Fibroblast of lung (primary cell): ENCODE measurements at places on chromosomes 5 and 9.

GRCh38 chr9:137838576-137838975, 39.0 kb upstream of the CACNA1B start:
- no peak for DNase-seq

DNA sequence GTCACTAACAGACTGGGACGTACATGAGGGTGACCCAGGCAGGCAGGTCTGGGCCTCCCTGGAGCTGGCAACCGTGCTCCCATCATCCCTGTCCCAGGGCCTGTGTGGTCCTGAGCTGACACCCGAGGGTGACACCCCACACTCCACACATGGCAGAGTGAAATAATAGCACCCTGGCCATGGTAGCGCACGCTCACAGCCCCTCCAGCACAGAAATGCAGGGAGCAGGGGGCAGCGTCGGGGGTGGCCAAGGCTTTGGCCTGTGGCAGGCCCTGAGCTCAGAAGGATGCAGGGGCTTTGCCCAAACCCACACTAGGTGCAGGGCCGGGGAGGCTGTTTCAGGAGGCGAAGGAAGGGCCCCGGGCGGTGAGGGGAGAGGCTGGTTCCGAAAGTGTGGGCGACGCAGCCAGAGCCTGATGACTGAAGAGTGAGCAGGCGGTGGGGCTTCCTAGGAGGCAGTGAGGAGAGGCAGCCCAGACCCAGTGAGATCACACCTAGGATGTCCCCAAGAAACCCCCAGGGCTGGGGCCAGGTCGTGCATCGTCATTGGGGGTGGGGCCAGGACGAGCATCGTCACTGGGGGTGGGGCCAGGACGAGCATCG, 12.9 kb downstream of the OR2V2 start:
- DNase-seq: peak; percentile 59

GRCh38 chr9:106859957-106860720, 2.8 kb upstream of the ZNF462 start:
- peak; percentile 43 for DNase-seq

DNA sequence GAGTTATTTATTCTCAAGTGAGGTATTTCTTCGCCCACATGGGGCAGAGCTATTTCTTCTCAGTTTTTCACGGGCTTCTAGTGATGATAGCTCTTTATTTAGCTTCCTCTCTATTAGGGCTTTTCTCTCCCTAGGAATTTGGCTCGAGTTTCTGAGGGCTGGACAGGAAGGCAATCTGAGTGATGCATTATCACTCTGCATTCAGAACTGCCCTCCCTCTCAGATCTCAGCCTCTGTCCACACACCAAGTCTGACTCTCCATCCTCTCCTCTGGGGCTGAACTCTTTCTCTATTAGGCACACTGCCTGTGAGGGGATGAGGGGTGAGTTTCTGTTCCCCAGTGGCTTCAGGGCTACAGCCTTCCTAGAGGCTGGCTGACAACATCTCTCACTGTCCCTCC, 14.9 kb upstream of the SCAMP1 start:
- DNase-seq: peak; percentile 23

GRCh38 chr5:96481009-96481786, 48.1 kb upstream of the PCSK1 start:
- no peak for DNase-seq

GRCh38 chr5:179780362-179780761, 13.4 kb upstream of the LTC4S start:
- DNase-seq: peak; percentile 27

- peak; percentile 17 for DNase-seq
Measured at GRCh38 chr5:126972062-126972895, 58.1 kb downstream of the MARCHF3 start.

- no peak for DNase-seq
Measured at GRCh38 chr5:100647461-100648230, 112.5 kb downstream of the FAM174A start.

DNA sequence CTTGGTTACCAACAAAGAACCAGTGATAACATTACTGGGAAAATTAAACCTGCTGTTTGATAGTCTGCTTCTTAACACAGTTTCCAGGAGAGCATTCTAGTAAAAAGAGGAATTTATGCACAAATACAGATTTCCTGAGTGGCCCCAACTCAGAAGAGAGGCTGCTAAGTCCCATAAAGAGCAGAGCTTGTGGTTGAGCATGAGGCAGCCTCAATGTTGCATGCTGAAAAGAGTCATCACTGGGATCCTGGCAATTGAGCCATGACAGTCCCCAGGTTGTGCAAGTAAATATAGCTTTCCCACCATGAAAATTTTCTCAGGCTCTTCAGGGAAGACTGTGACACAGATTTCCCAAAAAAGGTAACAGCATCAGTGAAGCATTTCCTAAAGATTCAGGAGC, 47.5 kb upstream of the ADRB2 start:
- DNase-seq: no peak

DNA sequence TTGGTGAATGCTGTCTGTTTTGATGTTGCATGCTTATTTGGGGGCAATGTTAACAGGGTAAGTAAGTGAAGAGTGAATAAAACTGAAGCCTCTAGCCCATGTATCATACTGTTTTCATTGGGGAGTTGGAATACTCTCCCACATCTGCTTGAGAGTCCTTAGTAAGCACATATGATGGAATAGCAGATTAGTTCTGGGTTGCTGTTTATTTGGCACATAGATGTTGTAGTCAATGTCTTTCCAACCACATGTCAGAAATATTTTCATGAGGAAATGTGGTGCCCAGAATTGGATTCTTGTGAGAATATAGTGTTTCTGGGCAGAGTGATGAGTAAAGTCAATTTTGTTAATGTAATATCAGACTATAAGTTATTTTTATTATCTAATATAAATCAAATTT, 611.7 kb upstream of the FTMT start:
- no peak for DNase-seq

DNA sequence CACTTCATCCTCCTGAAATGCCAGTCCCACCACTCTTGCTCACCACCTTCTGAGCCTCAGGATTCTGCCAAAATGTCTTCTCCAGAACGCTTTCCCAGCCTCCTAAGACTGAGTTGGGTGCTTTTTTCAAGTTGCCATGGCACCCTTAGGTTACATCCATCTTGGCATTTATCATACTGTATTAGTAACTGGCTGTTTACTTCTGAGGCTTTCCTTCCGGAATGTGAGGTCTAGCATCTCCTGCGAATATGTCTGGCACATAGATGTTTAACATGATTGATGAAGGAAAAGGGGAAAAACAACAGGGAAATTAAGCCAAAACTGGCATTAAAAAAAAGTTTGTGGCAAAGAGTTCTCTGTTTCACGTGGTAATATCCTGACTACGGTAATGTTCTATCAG, 24.9 kb downstream of the RNF130 start:
- peak; percentile 72 for DNase-seq

GRCh38 chr9:20693068-20693467, 9.0 kb downstream of the FOCAD start:
- peak; percentile 15 for DNase-seq

DNA sequence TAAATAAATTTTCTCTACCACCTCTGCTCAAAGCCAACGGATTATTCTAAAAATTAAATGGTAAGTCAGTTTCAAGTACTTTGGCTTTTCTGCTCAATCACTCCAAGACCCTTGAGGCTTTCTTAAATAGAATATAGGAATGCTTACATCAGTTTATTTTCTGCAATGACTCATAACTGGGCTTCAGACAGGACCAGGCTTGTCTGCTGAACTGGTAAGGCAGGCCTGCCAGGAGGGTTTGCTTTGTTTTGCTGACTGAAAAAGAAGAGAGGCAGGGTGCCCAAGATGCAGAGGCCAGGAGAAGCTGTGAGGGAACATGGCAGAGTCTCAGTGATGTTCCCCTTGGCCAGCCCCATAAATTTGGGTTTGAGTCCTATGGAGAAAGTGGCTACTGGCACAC, 60.3 kb upstream of the EPB41L4A start:
- DNase-seq: peak; percentile 31

GRCh38 chr9:125439434-125440272, 178.0 kb downstream of the GAPVD1 start:
- DNase-seq: no peak

DNA sequence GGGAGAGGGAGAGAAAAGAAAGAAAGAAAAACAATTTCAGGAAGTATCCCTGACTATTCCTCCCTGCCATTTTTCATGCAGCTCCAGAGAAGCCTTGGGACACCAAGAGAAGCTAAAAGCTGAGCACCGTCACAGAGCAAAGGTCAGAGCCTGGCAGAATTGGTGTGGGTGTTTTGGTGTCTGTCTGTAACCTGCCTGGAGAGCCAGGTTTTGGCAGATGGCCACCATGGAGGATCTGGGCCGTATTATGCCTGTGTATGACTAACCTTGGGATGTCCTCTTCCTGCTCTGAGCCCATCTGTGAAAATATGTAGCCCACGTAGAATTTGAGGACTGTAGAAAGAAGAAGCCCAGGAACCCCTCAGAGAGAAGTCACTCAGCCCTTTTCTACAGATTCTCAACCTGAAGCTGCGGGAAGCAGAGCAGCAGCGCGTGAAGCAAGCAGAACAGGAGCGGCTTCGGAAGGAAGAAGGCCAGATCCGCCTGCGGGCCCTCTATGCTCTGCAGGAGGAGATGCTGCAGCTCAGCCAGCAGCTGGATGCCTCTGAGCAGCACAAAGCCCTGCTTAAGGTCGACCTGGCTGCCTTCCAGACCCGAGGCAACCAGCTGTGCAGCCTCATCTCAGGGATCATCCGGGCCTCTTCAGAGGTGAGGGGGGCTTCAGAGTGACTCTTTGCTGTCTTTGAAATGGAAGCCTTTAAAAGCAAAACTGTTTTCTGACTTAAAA, 18.8 kb downstream of the GLE1 start:
- peak; percentile 55 for DNase-seq

GRCh38 chr5:55003432-55004065, 18.2 kb upstream of the ESM1 start:
- no peak for DNase-seq

DNA sequence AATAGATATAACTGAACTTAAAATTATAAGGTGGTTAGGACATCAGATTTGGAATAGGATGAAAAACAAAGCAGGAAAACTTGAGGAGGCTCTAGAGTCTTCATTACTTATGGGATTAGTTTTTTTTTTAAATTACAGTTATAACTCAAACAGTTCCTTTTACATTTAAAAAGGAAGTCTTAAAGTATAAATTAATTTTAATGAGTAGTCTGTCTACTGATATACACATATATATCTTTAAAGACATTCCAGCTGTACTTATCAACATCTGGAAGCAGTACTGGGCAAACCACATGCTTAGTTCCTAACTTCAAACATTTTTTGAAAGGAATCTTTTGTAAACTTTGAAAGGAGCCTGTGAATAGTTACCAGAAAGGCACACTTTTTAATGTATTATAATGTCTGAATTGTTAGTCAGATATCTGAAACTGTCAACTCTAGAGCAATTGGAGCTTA, 6.0 kb downstream of the ACTBL2 start:
- DNase-seq: no peak

GRCh38 chr5:93607367-93608258, 24.6 kb downstream of the NR2F1 start:
- DNase-seq: peak; percentile 86

DNA sequence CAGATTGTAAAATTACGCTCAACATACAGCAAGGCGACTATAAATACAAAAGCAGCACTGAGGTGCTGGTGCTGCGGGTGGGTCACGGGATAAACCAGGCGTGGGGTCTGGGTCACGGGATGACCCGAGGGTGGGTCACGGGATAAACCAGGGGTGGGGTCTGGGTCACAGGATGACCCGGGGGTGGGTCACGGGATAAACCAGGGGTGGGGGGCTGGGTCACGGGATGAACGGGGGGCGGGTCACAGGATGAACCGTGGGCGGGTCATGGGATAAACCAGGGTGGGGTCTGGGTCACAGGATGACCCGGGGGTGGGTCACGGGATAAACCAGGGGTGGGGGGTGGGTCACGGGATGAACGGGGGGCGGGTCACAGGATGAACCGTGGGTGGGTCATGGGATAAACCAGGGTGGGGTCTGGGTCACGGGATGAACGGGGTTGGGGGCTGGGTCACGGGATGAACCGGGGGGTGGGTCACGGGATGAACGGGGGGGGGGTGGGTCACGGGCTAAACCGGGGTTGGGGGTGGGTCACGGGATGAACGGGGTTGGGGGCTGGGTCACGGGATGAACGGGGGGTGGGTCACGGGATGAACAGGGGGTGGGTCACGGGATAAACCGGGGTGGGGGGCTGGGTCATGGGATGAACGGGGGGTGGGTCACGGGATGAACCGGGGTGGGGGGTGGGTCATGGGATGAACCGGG, 30.2 kb upstream of the SLC9A3 start:
- DNase-seq: no peak

DNA sequence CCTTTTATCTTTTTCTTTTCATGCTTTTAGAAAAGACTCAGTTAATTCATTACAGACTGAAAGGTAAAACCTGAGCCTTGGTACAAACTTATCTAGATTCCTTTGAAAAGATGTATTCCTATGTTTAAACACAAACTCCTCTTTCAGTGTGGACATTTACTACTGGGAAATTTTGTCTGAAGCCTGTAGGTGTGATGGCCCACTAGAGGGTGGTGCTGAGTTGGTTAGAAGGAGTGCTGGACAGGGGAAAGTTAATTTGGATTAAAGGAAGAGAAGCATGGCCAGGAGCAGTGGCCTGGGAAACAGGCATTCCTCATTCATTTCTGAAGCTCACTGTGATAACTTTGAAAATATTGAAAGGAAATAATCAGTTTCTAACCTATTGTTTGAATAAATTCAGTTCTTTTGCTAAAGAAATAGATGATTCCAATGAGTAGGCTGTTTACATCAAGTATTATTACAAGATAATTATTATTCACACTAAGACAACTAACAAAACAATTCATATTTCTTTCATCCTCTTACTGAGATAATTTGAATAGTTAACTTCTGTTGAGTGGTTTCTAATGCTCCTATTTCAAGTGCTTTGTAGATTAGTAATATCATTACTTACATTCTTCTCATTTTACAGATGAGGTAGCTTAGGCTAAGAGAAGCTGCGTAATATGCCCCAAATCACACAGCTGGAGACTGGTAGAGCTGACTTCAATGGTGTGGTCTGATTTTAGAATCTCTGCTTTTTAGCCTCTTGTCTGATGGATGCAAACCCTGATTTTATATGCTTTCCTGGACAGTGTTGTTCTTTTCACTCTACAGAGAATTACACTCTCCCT, 150.9 kb downstream of the ADGRV1 start:
- peak; percentile 40 for DNase-seq

DNA sequence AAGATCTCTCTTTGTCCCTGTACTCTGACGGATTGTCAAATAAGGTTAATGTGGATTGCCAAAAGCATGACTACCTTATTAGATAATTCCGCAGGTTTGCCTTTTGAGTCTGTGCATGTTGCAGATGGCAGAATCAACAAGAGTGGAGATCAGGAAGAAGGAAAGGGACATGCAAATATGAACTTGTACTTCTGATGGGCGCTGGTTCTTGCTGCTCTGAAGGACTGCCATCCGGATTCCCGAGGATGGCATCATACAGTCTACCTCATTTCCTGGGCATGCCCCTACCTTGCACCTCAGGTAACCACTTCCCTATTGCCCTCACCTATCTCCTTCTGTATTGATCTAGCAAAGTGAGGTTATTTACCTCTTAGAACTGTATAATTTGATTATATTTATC, 504.2 kb downstream of the ACTL7B start:
- no peak for DNase-seq

- DNase-seq: no peak
Measured at GRCh38 chr9:37239224-37239859, 119.0 kb downstream of the ZCCHC7 start.

- DNase-seq: no peak
Measured at GRCh38 chr5:131261483-131261882, 2.4 kb upstream of the CDC42SE2 start.

- no peak for DNase-seq
Measured at GRCh38 chr5:135203593-135204036, 169.6 kb upstream of the PITX1 start.

GRCh38 chr5:34717426-34718327, 61.5 kb downstream of the RAI14 start:
- peak; percentile 96 for DNase-seq
